Coronary artery (tissue), 2 donors: ENCODE measurements at places on chromosomes 7 and 10.

DNA sequence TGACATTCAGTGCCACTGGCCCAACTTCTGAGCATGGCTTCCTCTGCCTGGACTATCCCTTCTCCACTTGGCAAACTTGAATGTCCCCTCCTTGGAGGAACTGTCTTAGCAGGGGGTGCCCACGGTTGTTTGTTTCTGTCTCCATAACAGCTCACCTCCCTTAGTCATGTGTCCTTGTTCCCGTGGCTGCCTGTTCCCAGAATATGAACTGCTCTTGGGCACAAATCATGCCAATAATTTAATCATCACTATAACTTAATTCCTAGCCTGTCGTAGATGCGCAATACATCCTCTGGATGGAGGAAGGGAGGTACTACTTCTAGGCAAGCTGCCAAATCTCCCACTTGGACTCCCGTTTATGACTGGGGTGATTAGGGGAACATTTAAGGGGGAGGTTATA is 173.1 kb downstream of the MYOF start:
- DNase-seq, result no peak

DNA sequence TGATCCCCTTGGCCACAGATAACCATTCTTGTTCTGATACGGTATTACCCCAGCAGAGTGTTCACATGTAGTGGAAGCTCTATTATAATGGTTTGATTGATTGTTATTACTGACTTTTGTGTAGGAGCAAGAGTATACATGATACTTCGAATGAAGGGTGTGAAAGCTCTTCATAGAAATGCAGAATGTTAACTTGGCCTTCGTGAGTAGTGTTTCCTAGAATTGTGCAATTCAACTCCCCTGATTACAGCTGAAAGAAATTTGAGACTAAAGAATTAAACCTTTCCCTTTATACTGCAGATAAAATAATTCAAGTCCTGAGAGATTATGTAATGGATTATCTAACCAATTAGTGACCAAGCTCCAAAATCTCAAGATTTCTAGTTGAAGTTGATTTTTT is 38.2 kb downstream of the MKLN1 start:
- DNase-seq, result no peak

- no peak for DNase-seq
Measured at GRCh38 chr10:105514106-105514505, 873.0 kb downstream of the SORCS3 start.

DNA sequence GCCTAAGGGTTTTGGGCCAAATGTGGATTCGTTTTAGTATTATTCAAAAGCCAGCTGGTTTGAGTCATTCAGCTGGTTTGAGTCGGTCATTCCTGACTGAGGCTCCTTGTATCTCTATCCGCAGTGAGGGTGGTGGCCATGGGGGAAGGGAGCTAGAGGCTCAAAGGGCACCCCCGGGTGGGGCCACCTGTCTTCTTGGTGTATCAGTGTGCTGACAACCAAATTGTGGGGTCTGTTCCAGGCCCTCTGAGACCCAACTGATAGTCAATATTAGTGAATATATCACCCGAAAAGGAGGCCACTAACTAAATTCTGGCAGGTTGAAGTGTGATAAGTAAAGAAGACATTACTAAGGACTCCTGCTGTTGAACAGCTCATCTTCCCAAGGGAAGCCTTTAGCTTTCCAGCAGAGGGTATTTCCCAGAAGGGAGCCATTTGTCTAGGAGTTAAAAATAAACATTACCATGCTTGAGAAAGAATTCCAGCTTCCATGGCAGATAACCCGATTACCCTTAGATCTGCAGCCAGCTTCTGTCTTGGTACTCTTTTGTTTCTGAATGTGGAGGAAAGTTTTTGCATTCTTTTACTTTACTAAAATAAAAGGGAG is 29.9 kb upstream of the DDX50 start:
- DNase-seq, result no peak

GRCh38 chr10:107614939-107615685 is 450.6 kb upstream of the SORCS1 start:
- DNase-seq, result no peak

- no peak for DNase-seq
Measured at GRCh38 chr7:136953386-136953785, 84.9 kb downstream of the CHRM2 start.

GRCh38 chr7:48083114-48083830 is 5.8 kb upstream of the UPP1 start:
- DNase-seq, result no peak

GRCh38 chr7:120412139-120413050 is 139.4 kb downstream of the KCND2 start:
- DNase-seq, result no peak

- no peak for DNase-seq
Measured at GRCh38 chr7:121102619-121103018, 114.1 kb downstream of the CPED1 start.

DNA sequence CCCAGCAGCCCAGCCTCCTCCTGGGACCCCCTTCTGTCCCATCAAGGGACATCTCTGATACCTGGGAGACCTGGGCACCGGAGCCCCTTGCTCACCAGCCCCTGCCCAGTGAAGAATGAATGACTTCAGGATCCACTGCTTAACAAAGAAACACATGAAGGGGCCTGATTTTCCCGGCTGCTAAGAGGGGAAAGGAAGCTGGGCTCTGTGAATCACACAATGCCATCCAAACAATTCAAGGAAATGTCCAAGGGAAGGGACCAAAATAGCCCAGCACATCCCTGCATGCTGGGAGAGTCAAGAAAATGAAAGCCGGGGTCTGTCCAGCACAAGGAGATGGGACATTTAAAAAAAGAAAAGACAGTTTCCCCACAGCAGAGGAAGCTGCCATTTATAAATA is 128.7 kb upstream of the JCAD start:
- no peak for DNase-seq

DNA sequence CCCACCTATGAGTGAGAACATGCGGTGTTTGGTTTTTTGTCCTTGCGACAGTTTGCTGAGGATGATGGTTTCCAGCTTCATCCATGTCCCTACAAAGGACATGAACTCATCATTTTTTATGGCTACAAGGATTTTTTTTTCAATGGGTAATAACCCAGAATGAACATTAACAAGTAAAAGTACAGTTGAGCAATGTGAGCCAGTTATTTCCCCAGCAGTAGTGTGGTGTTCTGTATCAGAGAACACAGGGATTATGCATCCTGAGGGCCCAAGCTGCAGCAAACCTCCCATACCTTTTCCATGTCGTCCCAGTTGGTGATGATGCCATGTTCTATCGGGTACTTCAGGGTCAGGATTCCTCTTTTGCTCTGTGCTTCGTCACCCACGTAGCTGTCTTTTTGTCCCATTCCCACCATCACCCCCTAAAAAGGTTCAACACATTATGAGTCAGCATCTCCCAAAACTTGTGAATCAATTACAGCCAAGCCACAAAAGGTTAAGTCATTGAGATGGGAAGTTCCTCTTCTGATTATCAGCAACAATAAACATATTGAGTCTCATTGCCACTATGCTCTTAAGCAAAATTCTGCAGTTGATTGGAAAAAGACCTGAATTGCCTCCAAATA is 5.5 kb downstream of the ACTA2 start:
- DNase-seq, result no peak

DNA sequence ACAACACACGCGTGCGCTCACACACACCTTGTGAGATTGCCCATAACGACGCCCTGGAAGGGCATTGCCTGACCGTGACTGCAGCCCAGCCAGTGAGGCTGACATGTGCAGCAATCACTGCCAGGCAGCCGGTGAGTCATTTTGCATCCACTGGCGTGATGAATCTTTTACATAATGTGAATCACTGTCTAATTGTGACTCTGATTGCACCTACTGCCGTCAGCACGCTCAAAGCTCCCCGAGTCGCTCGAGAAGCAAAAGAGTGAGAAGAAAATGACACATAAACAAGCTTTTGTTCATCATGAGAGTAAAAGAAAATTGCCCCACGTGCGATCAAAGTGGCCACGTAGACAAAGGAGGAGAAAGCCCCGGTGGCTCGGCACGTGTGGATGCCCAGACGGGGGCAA is 117.4 kb upstream of the PFKP start:
- DNase-seq, result no peak

GRCh38 chr10:132988988-132989387 is 46.6 kb upstream of the CFAP46 start:
- DNase-seq, result no peak

DNA sequence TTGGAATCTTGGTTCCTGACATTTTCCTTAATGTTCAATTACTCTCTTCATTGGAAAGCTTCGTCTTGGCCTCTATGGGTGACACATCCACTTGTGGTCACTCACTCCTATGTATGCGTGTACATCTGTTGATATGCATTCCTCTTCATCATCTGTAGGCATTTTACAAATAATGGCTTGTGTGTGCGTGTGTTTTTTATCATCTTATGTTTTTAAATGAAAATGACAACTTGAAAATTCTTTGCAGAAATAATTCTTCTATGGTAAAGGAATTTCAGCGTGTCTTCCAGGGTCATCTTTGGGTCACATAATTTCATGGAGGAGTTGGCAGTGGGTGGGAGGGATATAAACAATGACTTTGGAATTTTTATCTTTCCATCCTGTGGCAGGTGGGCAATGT is 925.1 kb downstream of the LRMDA start:
- no peak for DNase-seq

DNA sequence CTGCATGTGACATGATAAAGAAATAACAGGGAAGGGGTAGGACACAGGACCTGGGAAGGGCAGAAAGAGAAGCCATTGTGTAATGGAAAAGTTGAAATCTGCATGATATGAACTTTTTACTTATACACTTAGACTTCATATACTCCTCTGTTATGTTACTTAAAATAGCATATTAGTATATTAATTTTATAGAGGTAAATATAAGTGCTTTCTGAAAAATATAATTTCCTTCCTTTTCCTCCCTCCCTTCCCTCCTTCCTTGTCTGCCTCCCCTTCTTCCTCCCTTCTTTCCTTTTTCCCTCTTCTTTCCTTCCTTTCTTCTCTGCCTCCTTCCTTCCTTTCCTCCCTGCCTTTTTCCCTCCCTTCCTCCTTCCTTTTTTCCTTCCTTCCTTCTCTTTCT is 363.7 kb downstream of the CALN1 start:
- DNase-seq, result no peak

- DNase-seq, result no peak
Measured at GRCh38 chr10:101241840-101242707, 12.8 kb upstream of the LBX1 start.
